ENCODE measurements at places on chromosomes 3 and 15.
A peak's percentile ranks its signal among the peaks of the same experiment; 100 is the strongest.

GRCh38 chr3:184597829-184598573, 36.4 kb downstream of the EPHB3 start:
- DNase-seq = no peak

- peak; percentile 16 for DNase-seq
Measured at GRCh38 chr3:112010636-112011035, 11.9 kb downstream of the TAGLN3 start.

DNA sequence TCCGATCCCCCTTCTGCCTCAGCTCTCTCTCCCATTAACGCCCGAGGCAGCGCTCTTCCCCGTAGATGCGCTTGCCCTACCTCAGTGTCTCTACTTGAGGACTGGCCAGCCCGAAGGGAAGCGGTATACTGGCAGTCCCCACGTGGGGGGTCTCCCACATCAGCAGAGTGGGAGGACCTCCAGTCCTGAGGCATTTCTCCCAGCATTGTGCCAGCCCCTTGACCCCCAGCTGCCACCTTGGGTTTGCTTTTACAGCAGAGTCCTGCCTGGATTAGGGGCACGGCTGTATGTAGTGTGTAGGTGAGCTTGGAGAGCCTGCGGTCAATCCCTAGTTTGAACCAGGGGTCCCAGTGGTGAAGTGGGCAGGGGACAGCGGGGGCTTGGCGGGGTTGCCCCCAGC, 767 bp downstream of the SEMA3F start:
- no peak for DNase-seq

- no peak for DNase-seq
Measured at GRCh38 chr3:4687167-4687566, 194.0 kb downstream of the ITPR1 start.

- no peak for DNase-seq
Measured at GRCh38 chr15:66848116-66848515, 146.1 kb downstream of the SMAD6 start.
